ENCODE measurements at places on chromosomes 1 and 21.
A peak's percentile ranks its signal among the peaks of the same experiment; 100 is the strongest.

DNA sequence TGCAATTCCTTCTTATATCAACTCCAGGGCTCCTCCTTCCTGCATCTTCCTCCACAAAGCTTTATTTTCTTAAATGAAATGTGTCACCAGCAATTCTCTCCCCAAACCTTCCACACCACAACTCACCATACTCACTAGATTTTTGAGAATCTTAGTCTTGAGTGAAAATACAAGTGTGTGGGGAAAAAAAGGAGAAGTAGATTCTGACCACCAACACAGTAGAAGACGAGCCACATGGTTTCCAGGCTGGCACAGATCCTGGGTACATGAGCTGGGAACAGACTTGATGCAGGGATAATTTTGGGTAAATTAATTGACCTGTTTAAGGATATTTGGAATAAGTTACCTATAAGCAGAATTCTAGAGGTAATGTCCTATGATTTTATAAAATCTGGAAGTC is 72.8 kb upstream of the KCNJ15 start:
- no peak for DNase-seq

GRCh38 chr1:42034426-42034825 is 115.7 kb upstream of the HIVEP3 start:
- no peak for DNase-seq

DNA sequence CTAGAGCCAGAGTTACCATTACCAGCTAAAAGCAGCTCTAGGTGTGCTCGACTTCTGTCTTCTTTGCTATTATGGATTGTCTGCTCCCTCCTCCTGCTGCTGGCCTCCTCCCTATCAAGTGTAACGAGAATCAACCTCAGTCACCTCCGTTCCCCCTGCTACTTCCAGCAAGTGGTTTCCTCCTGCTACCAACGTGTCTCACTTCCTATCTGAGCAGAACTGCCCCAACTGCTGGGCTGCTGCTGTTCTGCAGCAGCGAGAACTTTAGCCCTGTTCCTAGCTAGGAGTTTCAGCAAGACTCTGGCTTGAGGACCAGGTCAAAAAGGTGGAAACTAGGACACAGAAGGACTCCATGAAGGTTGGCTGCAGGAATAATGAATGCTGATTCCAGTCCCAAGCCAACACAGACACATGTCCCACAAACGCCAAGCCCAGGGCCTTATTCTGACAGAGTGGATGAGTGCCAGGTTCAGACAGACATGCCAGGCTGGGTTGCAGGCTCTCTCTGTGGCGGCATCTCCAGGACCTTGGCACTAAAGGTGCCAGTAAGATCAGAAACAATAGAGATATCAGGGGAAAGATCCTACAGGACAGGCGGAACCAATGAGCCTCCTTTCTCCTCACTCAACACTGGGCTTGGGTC is 46.9 kb downstream of the CD34 start:
- peak; percentile 59 for DNase-seq

GRCh38 chr1:165456114-165456513 is 11.2 kb upstream of the RXRG start:
- no peak for DNase-seq

DNA sequence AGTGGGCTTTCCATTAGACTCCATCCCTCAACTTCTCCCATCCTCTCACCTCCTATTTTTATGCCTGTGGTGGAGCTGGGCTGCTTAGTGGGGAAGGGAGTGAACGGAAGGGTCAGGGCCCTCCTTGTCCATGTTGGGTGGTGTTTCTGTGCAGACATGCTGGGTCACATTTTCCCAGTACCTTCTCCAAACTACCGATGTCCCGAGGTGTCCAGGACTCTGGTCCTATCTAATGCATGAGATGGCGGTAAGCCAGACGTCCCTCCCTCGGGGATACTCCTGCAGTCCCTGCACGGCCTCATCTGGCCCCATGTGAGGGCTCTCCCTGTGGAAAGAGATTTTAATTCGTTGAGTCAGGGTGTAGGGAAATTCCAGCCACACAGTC is 61.0 kb downstream of the OBSCN start:
- peak; percentile 53 for DNase-seq

DNA sequence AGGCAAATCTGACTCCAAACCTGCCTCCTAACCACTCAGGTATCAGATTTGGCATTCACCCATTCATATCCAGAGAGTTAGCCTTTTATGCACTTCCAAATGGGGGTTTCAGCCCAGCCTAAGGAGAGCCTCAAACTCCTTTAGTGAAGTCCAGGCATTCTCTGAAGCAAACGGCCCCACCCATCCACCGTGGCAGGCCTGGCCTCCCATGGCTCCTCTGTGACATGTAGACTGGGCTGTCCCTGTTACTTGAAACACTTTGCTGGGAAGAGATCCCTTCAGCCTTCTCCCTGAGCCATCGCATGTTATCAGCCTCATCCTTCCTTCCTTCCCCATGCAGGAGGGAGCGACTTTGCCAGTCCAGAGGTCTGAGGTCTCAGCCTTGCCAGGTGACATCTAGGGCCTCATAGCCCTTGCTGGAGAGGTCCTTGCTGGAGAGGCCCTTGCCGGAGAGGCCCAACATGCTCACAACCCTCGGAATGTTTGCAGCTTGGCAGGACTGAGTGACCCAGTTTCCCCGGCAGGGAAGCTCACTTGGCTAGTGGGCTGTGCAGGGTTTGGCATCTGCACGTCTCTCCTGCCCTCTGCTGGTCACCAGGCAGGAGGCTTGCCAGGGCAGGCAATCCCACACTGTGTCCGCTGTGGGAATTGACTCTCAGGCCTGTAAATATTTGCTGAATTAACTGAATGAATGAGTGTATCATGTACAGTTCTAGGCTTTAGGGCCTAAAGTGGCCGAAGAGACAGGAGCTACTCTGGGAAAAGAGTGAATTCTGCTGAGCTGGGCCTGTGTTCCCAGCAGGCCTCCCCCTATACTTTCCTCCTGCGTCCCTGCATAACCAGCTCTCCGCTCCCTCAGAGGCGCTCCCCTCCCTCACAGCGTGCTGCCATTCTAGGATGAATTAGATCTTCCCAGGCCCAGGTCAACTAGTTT is 26.7 kb upstream of the RBM15 start:
- peak; percentile 85 for DNase-seq

DNA sequence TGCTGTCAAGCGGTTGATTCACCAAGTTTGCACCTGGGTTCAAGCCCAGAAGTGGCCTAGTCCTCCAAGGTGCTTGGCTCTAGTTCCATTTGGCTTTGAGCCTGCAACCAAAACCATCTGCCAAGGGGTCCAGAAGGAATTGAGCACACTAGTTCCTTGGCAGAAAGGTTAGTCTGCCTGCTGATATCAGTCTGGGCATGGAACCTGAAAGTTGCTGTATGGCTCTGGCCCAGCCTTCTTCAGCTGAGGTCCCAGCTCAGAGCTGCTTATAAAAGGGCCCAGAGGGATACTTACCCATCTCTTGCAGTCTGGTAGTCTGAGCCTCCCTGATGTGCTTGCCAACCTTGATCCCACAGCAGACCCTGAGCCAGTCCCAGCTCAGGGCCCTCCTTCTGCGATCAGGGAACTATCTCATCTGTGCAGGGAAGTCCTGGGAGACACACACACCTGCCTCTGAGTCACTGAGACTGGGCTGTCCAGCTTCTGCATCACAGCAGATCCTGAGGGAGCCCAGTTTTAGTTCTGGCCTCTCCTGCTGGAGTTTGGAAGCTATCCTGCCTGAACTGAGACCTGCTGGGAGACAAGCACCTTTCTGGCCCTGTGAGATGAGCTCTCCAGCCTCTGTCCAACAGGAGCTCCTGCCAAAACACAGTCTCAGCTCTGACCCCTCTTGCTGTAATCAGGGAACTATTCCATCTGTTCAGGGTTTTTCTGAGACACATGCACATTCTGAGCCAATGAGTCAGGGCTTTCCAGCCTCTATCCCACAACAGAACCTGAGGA is 75.8 kb downstream of the CTH start:
- DNase-seq, result peak; percentile 68

GRCh38 chr1:117142200-117142599 is 20.7 kb upstream of the TRIM45 start:
- DNase-seq, result no peak

DNA sequence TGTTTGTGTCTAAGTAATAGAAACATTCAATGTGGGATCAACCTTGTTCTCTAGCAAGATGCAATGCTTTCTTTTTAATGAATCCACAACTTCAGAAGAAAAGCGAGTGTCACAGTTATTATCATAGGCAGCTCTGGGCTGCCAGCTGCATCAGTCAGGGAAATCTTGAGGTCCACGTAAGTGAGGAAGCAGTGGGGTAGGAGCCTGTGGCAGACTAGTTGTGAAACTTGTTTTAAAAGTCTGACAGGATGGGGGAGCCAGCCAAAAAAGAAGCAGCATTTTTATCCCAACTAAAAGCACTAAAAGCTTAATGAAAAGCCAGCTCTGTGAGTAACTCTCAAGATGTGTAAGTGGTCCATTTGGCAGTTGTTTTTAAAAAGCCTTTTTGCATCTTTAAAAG is 113.1 kb downstream of the ZNF326 start:
- no peak for DNase-seq

- DNase-seq, result peak; percentile 26
Measured at GRCh38 chr1:212652609-212653008, 44.0 kb downstream of the ATF3 start.

DNA sequence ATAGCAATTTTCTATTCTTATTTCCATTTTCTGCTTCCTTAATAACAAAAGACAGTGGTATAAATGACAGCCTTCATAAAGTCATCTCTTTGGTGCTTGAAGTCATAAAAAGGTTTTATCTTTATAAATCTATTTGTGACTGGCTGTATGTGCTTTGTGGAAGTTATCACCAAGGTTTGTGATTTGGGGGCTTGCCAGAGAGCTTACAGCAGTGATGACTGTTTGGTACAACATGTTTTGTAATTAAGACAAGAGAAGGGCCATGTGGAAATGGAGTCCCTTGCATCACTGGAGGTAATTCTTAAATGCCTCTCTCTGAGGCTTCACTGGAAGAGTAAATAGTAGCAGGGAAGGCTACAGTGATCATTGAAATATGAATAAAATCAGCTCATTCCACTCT is 2.7 kb downstream of the SLC35F3 start:
- no peak for DNase-seq

DNA sequence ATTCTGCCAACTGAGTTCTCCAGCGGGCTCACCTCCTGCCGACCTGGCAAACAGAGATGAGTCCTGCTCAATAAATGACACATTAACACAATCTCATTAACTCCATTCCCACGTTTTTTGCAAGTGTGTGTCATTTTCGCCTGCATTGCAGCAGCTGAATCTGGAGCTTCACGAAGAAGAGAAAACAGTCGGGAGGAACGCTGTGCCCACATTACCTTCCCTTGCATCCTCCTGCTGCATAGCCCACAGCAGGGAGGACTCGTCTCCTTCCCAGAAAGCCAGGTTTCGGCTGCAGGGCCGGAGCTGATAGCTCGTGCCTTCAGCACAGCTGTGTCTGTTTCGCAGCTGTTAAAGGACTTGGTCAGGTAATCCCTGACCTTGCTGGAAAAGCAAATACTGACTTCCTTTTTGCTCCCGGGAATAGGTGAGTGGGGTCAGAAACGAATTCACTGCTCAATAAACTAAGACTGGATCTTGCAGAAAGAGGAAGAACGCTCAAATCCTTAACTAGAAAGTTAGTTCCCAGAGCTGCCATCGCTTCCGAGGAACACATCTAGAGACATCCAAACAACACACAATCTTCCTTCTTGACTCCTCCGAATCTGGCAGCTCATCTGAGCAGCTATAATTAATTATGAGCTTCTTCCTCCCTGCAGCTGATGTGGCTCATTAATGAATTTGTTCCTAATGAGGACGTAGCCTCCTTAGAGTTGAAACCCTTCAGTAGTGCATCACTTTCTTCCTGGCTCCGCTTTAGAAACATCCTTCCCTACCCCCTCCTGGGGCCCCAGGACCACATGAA is 33.0 kb downstream of the KANK4 start:
- no peak for DNase-seq

- DNase-seq, result no peak
Measured at GRCh38 chr1:49051647-49052046, 275.0 kb upstream of the BEND5 start.

- no peak for DNase-seq
Measured at GRCh38 chr21:17789069-17789468, 30.1 kb downstream of the C21orf91 start.

DNA sequence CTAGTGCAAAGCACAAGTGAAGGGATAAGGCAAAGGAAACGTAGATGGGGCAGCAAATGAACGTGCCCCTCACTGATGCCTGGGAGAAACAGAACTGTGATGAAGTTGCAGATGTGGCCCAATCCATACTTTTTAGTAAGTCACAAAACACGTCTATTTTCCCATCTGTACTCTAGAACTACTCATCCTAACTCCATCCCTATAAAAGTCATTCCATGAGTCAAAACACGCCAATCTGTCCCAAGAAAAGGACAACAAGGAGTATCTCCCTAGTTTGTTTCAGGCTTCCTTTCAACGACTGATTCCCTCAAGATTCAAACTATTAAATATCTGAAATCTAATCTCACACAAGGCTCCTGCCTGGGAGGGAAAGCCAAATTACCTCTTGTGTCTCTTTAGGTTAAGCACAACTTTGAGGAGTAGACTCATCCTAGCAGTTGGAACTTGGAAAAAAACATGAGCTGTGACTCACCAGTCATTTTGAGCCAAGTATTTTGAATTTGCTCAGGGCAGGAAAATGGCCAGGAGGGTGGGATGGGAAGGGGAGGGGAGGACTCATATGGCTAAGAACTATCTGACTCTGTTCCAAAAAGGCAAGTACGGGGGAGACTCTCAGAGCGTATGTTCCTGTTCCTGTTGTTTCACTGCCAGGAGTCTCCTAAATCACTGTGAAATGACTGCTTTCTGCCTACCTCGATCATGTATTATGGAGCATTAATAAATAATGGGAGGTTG is 214.5 kb upstream of the CAMK1G start:
- DNase-seq, result no peak

DNA sequence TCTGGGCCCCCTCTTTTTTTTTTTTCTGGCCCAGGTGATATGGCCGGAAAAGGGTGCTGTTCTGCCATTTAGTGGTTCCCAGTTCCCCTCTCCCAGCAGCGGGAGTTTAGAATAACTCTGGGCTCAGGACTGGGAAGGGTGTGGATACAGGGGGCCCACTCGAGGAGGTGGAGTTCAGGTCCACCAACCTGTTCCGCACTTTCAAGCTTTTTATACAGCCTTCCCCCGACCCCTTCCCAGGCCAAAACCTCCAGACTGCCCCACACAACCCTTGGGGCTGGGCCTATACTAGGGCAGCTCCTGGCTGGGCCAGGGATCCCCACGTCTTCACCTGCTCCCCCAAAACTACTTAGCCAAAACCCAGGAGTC is 402 bp downstream of the PLEKHG5 start:
- DNase-seq, result no peak

DNA sequence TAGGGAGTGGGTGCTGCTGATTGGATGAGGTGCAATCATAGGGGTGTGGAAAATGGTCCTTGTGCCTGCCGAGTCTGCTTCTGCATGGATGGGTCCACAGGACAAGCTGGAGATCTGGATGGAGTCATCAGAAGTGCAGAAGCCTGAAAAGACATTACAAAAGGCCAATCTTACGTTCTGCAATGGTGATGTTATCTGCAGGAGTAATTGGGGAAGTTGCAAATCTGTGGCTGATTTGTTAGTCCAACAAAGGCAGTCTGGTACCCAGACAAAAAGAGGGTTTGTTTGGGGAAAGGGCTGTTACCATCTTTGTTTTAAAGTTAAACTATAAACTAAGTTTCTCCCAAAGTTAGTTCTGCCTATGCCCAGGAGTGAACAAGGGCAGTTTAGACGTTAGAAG is 166.5 kb downstream of the PGBD5 start:
- no peak for DNase-seq

- no peak for DNase-seq
Measured at GRCh38 chr1:178684542-178685000, 40.5 kb upstream of the RALGPS2 start.
